Large intestine (tissue), 12 donors: ENCODE measurements at places on chromosomes 11 and 22. TPM values are rescaled to one million over a fixed set of nuclear protein-coding genes. Genes with fewer than 3 reads are reported as not detected.

Gene APOA5
- 0.09 TPM for polyA plus RNA-seq

Gene RAG1
- 3.5 TPM for polyA plus RNA-seq

Gene BTG4
- polyA plus RNA-seq = not detected

Gene MFNG
- polyA plus RNA-seq = 9.1 TPM

Gene FREY1
- polyA plus RNA-seq = 0.24 TPM

Gene KCNK4
- polyA plus RNA-seq = 0.09 TPM

Gene SLC37A2
- 91.1 TPM for polyA plus RNA-seq

GRCh38 chr11:70672991-70673653, 274.8 kb downstream of the CTTN start:
- H3K27me3 ChIP-seq = no peaks in the 10 kb centered on the region
- peaks cover 6% of the 10 kb centered on the region for H3K36me3 ChIP-seq
- H3K27ac ChIP-seq = no peak overlapping the region
- no peak overlapping the region for H3K4me3 ChIP-seq
- no peaks in the 10 kb centered on the region for H3K4me1 ChIP-seq

GRCh38 chr11:12705874-12706273, 31.7 kb downstream of the TEAD1 start:
- H3K27ac ChIP-seq = no peak overlapping the region
- no peak overlapping the region for H3K4me3 ChIP-seq
- no peaks in the 10 kb centered on the region for H3K36me3 ChIP-seq
- no peak for DNase-seq

DNA sequence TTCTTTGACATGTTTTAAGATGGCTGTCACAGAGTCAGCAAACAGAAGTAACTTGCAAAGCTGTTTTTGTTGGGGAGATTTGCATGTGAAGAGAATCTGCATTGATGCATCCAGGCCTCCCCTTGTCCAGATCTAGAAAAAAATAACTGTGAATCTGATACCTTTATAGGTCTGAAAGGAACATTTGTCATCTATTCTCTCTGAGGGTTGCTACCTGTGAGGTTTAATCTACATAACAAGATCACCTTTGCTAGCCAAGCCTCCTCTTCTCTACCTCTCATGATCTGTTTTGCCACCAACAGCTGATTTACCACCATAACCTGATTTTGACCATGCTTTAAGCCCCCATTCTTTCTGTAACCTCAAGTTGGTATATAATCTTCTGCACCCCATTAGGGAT, 47.2 kb upstream of the SLC5A12 start:
- DNase-seq = no peak
- H3K4me1 ChIP-seq = no peaks in the 10 kb centered on the region
- no peak overlapping the region for H3K27ac ChIP-seq
- no peaks in the 10 kb centered on the region for H3K36me3 ChIP-seq

DNA sequence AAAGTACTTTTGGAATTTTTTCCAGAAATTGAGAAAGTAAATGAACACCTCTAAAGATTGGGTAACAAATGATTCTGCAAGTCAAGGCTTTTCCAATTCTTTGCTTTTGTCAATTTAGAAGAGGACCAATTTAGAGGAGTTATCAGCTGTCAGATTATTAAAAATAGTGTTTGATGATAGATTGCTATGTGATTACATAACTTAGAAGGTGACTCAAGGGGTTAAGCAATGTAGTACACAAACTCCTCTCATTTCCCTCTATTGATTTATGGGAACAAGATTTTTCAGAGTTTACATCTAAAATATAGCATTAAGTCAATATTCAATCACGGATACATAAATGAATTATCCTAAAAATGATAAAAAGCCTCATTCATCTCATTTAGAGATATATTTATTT, 70.3 kb downstream of the INSC start:
- no peaks in the 10 kb centered on the region for H3K4me1 ChIP-seq
- no peaks in the 10 kb centered on the region for H3K36me3 ChIP-seq
- H3K27ac ChIP-seq = no peak overlapping the region
- no peak overlapping the region for H3K4me3 ChIP-seq

DNA sequence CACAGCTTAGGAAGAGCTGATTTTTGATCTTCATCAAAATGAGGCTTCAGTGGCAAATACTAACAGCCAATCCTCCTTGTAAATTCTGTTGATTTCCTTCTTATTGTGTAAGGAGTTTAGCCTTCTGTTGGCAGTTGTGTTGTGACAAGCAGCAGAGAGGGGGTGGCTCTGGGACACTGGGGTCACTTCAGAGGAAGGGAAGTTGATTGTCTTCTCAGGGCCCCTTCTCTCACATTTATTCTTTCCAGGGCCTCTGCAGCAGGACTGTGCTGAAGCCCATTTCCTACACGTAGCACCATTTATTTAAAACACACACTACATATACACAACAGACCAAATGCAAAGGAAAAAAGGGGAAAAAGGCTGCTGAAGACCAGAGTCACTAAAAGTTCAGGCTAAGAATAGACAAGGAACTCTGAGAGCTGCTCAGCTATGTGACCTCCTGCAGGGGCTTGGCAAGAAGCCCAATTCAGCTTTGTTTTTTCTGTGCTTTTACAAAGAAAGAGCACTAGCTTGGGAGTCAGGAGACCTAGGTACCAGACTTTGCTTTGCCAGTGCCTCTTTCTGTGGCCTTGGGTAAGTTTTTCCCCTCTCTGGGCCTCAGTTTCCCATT, 28.3 kb upstream of the UPB1 start:
- H3K4me3 ChIP-seq = no peak overlapping the region
- H3K27me3 ChIP-seq = no peaks in the 10 kb centered on the region
- peak overlapping the region; percentile 58 for H3K27ac ChIP-seq
- no peak for DNase-seq

- peaks cover 4% of the 10 kb centered on the region for H3K4me1 ChIP-seq
- H3K4me3 ChIP-seq = no peak overlapping the region
- no peaks in the 10 kb centered on the region for H3K27me3 ChIP-seq
- H3K36me3 ChIP-seq = peaks cover 36% of the 10 kb centered on the region
Observed at GRCh38 chr11:66850588-66851238, 6.2 kb upstream of the LRFN4 start.

DNA sequence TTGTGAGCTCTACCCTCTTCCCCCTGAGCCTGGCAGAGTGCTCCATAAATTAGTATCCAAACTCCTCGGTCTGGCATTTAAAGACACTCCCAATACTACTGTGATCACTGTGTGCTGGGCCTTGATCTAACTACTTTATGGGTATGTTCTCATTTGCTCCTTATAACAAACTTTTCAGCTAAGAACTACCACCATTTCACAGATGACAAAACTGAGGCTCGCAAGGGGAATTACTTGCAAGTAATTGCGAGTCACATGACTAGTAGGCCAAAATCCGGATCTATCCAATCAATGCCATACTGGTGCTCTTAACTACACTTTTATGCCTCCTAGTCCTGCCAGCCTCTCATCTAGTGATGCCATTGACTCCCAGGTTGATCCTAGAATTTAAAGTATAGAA, 3.6 kb downstream of the THOC5 start:
- H3K27me3 ChIP-seq = no peaks in the 10 kb centered on the region
- no peak for DNase-seq
- H3K4me3 ChIP-seq = no peak overlapping the region
- peaks cover 6% of the 10 kb centered on the region for H3K4me1 ChIP-seq

DNA sequence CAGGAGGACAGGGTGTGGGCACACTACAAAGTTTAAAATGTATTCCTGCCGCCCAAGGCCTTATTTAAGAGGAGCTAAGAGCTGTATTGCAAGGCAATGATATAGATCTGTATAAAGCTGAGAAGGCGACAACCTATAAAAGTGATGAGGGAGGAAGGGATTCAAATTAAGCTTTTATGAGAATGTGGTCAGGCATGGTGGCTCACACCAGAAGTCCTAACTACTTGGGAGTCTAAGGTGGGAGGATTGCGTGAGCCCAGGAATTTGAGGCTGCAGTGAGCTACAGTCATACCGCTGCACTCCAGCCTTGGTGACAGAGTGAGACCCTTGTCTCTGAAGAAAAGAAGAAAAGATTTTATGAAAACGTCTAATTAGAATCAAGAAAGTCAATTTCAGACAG, 9.7 kb upstream of the GLB1L3 start:
- H3K27me3 ChIP-seq = peaks cover 20% of the 10 kb centered on the region
- peaks cover 28% of the 10 kb centered on the region for H3K36me3 ChIP-seq

DNA sequence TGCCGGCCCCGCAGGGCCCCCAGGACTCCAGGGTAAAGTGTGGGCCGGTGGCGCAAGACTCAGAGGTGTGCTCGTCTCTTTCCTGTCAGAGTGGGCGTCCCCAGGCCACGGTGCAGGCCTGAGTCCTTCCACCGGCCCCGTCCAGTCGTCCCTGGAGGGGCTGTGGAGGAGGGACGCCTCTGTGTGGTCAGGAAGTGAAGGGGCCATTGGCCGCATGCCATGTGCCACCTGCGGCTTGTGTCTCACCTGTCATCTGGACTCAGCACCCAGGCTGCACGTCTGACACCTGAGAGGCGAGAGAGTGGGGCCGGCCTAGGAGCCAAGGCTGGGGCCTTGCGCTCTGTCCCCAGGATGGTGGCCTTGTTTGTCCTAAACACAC, 25.2 kb downstream of the MUC6 start:
- no peaks in the 10 kb centered on the region for H3K4me1 ChIP-seq
- no peak overlapping the region for H3K27ac ChIP-seq
- peaks cover 61% of the 10 kb centered on the region for H3K36me3 ChIP-seq
- DNase-seq = no peak
- no peak overlapping the region for H3K4me3 ChIP-seq

- H3K27ac ChIP-seq = no peak overlapping the region
- DNase-seq = no peak
- H3K4me3 ChIP-seq = no peak overlapping the region
- H3K27me3 ChIP-seq = no peaks in the 10 kb centered on the region
- H3K4me1 ChIP-seq = no peaks in the 10 kb centered on the region
Observed at GRCh38 chr11:9660886-9661285, 3.0 kb upstream of the SWAP70 start.

DNA sequence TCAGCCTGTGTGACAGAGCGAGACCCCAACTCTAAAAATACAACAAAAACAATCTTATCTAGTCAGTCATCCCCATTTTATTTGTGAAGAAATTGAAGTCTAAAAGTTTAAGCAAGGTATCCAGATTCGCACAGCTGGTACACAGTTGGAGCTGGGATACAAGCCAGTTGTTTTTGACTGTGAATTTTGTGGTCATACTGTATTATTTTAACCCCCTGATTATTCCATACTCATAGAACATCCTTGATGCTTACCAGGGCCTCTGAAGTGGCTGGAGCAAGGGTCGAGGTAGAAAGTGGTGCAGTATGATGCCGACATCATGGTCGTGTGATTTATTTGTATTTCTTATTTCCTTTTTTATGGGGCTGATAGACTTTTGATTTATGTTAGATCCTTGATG, 50.0 kb downstream of the BID start:
- H3K27me3 ChIP-seq = no peaks in the 10 kb centered on the region
- H3K36me3 ChIP-seq = peaks cover 28% of the 10 kb centered on the region
- H3K4me3 ChIP-seq = no peak overlapping the region
- DNase-seq = no peak

DNA sequence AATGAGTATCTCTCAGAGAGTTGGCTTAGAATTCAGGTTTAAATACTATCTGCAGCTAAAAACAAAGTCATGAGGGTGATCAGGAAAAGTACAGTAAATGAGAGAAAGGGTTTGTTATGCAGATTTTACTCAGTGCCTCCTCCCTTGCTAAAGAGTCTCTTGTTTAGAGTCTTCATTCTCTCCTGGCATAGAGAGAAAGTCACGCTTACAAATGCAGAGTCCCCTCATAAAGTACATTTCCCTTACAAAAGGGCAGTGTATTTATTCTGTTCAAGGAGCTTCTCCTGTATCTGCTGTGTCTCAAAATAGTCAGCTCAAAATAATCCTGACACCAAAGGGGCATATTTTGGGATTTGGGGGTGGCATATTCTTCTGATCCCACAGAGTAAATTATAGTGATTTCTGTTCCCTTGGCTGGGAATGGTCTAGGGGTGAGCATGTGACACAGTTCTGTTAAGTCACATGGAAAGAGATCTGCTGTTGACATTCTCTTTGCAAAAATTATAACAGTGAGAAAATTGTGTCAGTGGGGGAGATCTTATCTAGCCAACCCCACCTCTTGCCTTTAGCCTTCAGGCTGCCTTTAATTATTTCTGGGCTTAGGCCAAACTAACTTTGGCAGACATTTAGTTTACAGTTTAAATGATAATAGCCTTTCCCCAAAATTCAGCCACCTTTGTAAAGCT, 102.9 kb downstream of the MTNR1B start:
- H3K4me1 ChIP-seq = no peaks in the 10 kb centered on the region
- H3K36me3 ChIP-seq = no peaks in the 10 kb centered on the region

DNA sequence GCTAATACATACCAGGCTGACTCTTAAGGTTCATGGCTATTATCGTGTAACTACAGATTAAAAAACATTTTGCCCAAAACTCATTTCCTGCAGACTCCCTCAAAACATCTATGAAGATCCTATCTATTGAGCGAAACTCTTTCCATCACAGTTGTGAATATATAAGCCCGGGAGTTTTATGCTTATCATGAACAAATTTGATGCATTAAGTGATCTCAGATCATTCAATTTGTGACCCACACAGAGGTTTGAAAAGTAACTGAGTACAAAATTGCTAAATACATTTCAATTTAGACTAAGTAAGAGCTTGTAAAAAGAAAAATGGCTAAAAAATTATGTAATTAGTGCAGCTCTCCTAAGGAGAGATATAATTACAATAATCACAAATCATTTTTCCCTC, 1228.8 kb upstream of the TENM4 start:
- H3K27me3 ChIP-seq = no peaks in the 10 kb centered on the region
- no peak for DNase-seq
- no peaks in the 10 kb centered on the region for H3K4me1 ChIP-seq
- H3K27ac ChIP-seq = no peak overlapping the region

DNA sequence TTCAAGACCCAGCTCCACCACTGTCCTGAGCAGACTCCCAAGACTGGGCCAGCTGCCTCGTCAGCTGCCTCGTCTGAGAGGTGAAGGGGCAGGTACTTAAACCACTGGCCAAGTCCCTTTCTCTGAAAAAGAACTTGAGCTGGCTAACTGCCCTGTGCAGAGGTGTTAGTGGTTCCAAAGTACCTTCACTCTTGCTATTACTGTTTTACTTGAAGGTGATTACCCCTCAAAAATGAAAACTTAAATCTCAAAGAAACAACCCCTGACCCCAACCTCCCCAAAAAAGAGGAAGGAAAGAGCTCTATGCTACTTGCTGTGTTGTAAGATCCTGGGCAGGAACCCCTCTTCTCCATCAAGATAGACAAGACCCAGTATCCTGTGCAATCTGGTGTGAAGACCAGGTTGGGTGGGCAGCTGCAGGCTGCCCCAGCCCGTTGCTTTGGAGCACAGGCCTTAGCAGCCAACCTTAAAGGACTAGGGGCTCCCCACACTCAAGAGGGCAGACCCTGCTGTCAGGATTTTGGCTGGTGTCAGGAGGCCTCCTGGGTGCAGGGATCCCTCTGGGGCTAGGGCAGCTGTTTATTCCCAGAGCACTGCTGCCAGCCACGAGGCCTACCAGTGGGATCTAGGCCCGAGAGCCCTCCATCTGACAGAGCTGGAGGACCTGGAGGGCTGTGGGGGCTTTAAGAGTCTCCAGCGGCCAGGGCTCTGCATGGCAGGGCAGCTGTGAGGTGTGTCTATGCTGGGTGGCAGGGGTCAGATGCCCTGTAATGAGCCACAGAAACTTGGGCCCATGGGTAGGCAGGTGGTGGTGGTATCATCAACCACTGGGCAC, 13.0 kb downstream of the GUCD1 start:
- no peak for DNase-seq
- H3K4me1 ChIP-seq = peaks cover 5% of the 10 kb centered on the region
- peaks cover 77% of the 10 kb centered on the region for H3K36me3 ChIP-seq
- H3K27me3 ChIP-seq = no peaks in the 10 kb centered on the region
- no peak overlapping the region for H3K4me3 ChIP-seq

- peaks cover 7% of the 10 kb centered on the region for H3K4me1 ChIP-seq
- peaks cover 62% of the 10 kb centered on the region for H3K36me3 ChIP-seq
- no peak overlapping the region for H3K27ac ChIP-seq
- no peaks in the 10 kb centered on the region for H3K27me3 ChIP-seq
- DNase-seq = no peak
Observed at GRCh38 chr11:68386331-68386978, 74.1 kb downstream of the LRP5 start.

- H3K36me3 ChIP-seq = no peaks in the 10 kb centered on the region
- H3K4me3 ChIP-seq = peak overlapping the region; percentile 10
- H3K27ac ChIP-seq = no peak overlapping the region
Observed at GRCh38 chr11:124717786-124718651, 21.7 kb upstream of the NRGN start.
